Cortex of kidney (tissue), 1 donor: ENCODE measurements at places on chromosomes 1 and 21.

GRCh38 chr1:3692598-3692997 lies 40.3 kb downstream of the TP73 start:
- no peak for DNase-seq

GRCh38 chr1:56709269-56709880 lies 64.3 kb downstream of the PRKAA2 start:
- DNase-seq, result no peak

- no peak for DNase-seq
Measured at GRCh38 chr1:184826001-184826400, 71.3 kb upstream of the EDEM3 start.

- no peak for DNase-seq
Measured at GRCh38 chr1:95095833-95096217, 21.3 kb upstream of the TLCD4 start.

DNA sequence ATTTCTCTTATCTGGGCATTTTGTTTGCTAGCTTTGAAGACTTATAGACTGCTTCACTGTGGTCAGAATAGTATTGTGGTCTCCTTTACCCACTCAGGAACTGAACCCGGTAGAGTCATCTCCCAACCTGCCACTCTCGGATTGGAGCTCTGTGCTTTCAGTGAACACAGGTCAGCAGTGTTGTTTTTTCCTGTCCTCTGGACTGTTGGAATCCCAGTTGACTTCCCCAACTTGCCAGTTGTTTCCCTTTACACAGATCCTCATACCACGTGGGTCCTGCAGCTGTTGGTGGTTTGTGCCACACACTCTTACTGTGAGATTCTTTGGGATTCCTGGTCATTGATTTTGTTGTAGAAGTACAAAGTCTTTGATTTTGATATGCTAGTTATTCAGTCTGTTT lies 214.1 kb downstream of the DYRK1A start:
- no peak for DNase-seq

DNA sequence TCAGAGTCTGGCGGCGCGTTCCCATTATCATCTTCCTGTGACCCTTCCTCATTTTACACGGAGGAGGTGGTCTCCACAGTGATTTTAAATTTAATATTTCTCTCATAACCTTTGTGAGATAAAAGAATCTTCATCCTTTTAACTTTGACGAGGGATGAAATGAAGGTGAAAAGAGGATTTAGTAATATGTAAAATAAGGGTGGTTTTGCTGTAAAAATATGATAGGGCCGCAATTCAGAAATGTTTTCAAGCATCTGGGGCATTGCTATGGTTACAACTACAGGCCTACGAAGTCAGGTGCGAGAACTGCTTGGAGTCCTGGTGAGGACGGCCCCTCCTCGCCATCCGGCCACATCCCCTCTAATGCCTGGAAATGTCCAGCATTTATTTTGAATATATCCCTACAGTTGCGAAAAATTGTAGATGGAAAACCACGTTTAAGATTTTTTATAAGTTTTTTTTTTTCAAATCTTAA lies 422 bp upstream of the RSBN1 start:
- DNase-seq, result no peak

GRCh38 chr1:230032516-230033281 lies 34.3 kb upstream of the GALNT2 start:
- DNase-seq, result no peak

GRCh38 chr1:36794460-36794859 lies 239.9 kb downstream of the GRIK3 start:
- DNase-seq, result no peak

- DNase-seq, result no peak
Measured at GRCh38 chr1:89536555-89537341, 12.1 kb downstream of the LRRC8B start.
